ENCODE measurements at places on chromosomes 11 and 22. TPM values are rescaled to one million over a fixed set of nuclear protein-coding genes. Genes with fewer than 3 reads are reported as not detected.

CD3D gene
- total RNA-seq = not detected

GGTLC3 gene
- not detected for total RNA-seq

LRRC74B gene
- total RNA-seq = not detected

CTSC gene
- 245 TPM for total RNA-seq

C11orf42 gene
- total RNA-seq = not detected

TRPM5 gene
- total RNA-seq = not detected

TMEM191B gene
- not detected for total RNA-seq

CREB3L1 gene
- 45.9 TPM for total RNA-seq

WNT11 gene
- 1.4 TPM for total RNA-seq

ME3 gene
- 25.9 TPM for total RNA-seq

PLA2G3 gene
- total RNA-seq = not detected

CARD10 gene
- 5.6 TPM for total RNA-seq

RAB38 gene
- 0.56 TPM for total RNA-seq

C22orf42 gene
- total RNA-seq = not detected

CCDC188 gene
- total RNA-seq = 0.75 TPM

PTPN5 gene
- total RNA-seq = not detected

NCF4 gene
- total RNA-seq = not detected

CBX6 gene
- 75.3 TPM for total RNA-seq

HMGXB4 gene
- total RNA-seq = 15.0 TPM

UBTFL1 gene
- not detected for total RNA-seq

FAM181B gene
- not detected for total RNA-seq

MRGPRF gene
- total RNA-seq = 15.2 TPM

P2RY6 gene
- total RNA-seq = not detected

ZW10 gene
- 11.6 TPM for total RNA-seq

OR2D2 gene
- not detected for total RNA-seq

SYT12 gene
- total RNA-seq = 2.2 TPM

C11orf21 gene
- not detected for total RNA-seq

LARGE2 gene
- not detected for total RNA-seq

SDF2L1 gene
- total RNA-seq = 31.1 TPM

SLC6A5 gene
- not detected for total RNA-seq

GRIK4 gene
- total RNA-seq = not detected

TMEM109 gene
- 59.8 TPM for total RNA-seq

CARD16 gene
- 6.5 TPM for total RNA-seq

NCR3LG1 gene
- 3.5 TPM for total RNA-seq

PRR14L gene
- 17.1 TPM for total RNA-seq

KRTAP5-10 gene
- not detected for total RNA-seq

P4HA3 gene
- 4.6 TPM for total RNA-seq

GLYATL1 gene
- total RNA-seq = not detected

BAIAP2L2 gene
- total RNA-seq = 3.4 TPM

MISFA gene
- not detected for total RNA-seq

OR8D2 gene
- total RNA-seq = not detected

GPHA2 gene
- not detected for total RNA-seq

TYMP gene
- total RNA-seq = 36.5 TPM

P2RY2 gene
- total RNA-seq = not detected

STK33 gene
- total RNA-seq = 1.4 TPM

PLET1 gene
- total RNA-seq = not detected

CHRM1 gene
- total RNA-seq = not detected

PIH1D2 gene
- 1.8 TPM for total RNA-seq

KRTAP5-11 gene
- total RNA-seq = not detected

All from cardiac ventricle fibroblast (primary cell).